ENCODE measurements at places on chromosomes 16 and 17.

- DNase-seq = no peak
Observed at GRCh38 chr16:52545222-52545897, 1.6 kb downstream of the TOX3 start.

DNA sequence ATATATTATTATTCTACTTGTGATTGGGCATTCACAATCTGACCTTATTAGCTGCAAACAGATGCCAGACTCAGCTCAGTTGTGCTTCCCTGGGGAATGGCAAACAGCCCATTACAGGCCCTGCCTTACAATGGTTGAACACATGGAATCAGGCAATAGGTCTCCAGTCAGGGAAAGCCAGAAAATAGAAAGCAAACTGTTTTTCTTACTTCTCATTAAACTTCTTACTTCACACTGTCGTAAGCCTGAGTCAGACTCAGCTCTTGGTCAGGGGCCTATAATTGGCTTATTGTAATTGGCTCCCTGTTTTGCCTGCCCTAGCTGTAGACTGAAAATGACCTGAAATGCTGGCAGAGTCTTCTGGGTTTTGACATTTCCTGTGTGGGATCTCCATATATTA lies 77.0 kb upstream of the CA10 start:
- no peak for DNase-seq

DNA sequence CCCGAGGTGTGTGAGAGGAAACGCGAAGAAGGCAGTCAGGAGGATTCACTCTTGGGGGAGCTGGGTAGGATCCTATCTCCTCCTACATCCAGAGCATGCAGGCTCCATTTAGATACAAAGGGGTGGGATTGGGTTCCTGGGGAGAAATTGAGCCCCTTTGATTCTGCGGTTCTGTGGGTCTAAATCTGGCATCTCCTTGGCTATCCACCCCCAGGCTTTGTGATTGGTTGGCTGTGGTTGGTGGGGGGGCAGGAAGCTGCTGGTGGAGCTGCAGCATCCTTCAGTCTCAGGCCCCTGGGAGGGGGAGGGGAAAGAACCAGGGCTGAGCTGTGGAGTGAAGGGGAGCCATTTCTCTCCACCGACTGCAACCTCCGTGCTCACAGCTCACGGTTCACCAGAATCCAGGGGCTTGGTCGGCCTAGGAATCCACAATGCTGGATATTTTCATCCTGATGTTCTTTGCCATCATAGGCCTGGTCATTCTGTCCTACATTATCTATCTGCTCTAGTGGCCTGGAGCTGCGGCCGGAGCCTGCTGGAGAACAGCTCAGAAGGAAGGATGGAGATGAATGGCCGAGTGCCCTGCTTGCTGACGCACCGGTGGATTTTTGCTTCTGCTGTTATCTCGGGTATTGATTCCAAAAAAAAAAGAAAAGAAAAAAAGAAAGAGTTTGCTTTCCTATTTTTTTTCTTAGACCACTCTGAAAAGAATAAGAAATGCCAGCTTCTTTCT lies at the start of gene LASP1NB:
TSS of gene LASP1NB (plus strand) at position 352 of the 733 bp plus-strand sequence.
- DNase-seq = no peak

DNA sequence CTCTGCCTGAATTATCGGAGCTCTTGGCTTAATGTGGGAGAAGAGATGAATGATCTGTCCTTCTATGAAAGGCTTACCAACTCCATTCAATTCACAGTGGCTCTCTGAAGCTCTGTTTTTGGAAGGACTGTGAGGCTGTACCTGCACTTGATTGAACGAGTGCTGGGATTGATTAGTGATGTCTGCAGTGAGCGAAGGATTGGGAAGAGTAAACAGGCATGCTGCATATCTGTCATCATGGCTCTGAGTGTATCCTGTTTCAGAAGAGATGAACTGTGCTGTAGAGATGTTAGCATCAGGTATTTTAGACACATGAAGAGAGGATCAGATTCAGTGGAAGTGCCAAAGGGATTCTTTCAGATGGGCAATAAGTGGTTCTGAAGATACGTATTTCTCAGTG lies 564.0 kb downstream of the MAF start:
- no peak for DNase-seq

DNA sequence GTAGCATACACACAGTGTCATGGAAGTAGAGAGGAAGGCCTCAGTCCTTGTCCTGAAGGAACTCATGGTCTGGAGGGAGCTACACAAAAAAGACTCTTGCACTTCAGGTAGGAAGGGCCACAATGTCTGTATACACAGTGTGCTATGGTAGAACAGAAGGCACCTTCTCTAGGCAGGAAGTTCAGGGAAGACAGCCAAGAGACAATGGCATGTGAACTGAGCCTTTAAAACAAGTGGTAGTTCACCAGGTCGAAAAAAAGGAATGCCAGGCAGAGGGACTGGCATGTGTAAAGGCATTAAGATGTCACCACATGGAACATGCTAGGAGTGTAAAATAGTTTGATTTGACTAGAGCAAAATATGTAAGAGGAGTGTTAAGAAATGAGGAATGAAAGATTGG lies 9.7 kb downstream of the GNAO1 start:
- no peak for DNase-seq

Data from Panc1 (cell line).